ENCODE measurements at places on chromosomes 6 and 20.

DNA sequence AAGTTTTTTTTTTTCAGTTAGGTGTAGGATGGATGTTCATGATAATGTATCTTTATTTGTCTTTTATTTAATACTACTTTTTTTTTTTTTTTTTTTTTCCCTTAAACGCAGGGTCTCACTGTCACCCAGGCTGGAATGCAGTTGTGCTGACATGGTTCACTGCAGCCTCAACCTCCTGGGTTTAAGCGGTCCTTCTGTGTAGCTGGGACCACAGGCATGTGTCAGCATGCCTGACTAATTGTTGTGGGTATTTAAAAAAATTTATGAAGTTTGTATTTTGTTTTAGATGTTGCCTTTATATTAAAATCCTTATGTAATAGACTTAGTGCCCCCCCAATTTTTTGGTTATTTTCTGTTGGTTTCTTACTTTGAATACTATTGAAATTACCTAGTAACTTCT, 42.6 kb downstream of the NCOA3 start:
- DNase-seq: no peak

GRCh38 chr6:89992818-89993217, 98.5 kb downstream of the GJA10 start:
- DNase-seq: no peak

DNA sequence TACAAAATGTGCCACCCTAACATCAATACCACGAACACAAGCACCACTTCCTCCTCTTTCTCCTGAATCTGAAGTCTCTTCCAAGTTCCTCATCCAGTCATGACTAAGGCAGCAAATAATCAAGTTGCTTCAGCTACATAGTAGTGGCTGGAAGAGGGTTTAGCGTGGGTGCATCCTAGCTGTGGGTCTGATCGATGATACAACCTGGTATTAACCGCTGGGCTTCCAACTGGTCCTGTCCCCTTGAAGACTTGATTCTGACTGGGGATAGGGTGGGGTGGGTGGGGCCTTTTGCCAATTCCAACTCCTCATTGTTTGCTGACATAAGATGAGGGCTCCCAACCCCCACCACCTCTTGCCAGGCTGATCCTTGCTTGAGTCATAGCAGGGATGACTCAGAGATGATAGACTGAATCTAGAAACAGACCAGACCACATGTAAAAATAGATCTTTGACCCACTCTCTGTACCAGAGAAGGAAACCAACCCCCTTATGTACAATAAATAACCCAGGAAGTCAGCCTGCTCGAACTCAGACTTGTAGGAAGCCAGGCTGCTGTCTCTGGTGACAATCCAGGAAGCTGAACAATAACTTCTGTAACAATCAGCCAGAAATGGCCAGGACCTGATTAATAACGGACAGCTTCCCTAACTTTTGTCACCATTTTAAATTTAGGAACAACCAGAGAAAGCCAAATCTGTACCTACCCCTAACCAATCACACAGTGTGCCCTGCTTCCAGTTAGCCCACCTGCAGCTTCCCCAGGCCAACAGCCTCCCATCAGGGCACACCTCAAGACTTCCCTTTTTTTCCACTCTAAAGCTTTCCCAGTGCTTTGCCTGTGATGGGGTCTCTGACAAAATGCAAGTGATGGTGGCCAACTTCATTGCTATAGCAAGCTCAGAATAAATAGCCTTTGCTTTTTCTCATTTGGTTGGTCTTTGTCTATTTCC, 68.9 kb upstream of the FAM184A start:
- peak; percentile 97 for DNase-seq

GRCh38 chr6:4543596-4543995, 232.6 kb upstream of the CDYL start:
- DNase-seq: no peak

DNA sequence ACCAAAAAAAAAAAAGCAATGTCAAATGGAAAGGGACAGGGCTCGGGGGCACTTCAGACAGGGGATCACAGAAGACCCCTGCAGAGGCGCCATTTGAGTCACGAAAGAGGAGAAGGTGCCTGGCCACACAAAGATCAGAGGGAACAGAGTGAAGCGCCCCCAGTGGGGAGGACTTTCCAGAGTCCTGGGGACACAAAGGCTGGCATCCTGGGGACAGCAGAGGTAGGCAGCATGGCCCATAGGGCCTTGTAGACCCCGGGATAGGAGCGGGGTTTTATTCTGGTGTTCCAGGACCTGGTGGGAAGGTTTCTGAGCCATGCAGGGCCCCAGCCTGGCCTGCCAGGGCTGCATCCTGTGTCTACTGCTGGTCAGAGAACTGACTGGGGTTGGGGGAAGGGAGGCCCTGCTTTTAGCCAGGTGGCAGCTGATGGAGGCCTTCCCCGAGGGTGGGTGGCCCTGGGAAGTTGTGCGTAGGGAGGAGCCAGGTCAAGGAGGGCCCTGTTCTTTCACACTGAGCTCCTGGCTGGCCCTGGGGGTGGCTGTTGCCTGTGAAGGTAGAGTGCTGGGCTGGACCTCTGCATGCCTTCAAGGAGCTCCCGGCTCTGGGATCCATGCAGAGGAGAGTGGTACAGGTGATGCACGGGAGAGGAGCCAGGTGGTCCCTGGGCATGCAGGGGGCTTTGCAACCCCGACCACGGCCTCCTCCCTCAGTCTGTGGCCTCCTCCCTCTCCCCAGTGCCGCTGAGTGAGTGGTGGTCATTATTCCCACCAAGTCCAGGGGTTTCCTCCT, 117.9 kb downstream of the CDH4 start:
- DNase-seq: no peak

GRCh38 chr6:63305277-63305676, 14.5 kb downstream of the LGSN start:
- DNase-seq: no peak

- DNase-seq: no peak
Measured at GRCh38 chr6:5373430-5373829, 112.1 kb downstream of the FARS2 start.

DNA sequence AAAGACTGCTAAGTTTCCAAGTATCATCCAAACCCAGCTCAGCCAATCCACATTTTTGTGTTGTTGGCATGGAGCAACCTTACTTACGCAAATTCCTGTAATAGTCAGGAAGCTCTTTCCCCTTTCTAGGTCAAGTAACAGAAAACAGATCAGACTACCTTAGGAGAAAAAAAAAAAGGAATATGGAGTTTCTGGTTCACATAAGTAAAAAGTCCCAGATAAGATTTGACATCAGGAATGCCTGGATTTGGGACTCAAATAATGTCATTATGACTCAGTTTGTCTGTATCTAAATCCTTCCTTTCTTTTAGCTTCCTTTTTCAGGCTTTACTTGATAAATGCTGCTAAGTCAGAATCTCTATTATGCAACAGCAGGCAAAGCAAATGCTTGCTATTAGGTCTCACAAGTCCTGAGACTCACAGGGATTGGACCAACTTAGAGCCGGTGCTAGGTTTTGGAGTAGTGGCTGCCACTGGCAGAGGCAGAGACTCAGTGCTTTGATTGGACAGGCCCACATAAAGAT, 44.5 kb downstream of the NCOA7 start:
- DNase-seq: peak; percentile 34

- no peak for DNase-seq
Measured at GRCh38 chr6:46549155-46549554, 57.9 kb upstream of the RCAN2 start.

DNA sequence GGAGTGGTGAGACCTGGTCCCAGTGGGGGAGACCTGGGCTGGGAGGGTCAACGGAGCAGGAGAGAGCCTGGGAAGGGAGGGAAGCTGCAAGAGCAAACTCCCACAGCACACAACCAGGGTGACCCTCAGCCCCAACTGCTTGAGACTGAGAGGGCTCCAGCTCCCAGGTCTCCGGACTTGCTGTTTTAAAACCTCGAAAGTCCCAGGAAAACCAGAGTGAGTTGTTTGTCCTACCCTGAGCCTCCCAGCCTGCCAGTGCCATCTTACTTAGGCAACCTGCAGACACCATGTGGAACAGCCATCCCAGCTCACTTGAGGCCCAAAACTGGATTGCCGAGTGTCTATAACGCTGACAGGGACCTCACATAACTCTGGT, 4.8 kb upstream of the NTSR1 start:
- DNase-seq: no peak

DNA sequence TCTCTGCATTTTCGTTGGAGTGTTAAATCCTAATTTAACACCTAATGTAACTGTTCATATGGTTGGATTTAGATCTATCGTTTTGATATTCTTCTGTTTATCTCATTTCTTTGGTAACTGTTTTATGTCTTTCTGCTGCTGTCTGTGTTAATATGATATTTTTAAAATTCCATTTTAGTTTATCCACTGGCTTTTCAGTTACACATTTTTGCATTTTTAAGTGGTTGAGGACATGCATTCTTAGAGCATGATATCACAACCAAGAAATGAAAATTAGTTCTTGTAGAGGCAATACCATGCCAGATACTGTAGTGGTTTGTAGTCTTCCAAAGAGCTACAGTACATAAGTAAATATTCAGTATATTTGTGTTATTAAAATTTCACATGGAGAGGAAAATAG, 58.6 kb downstream of the LIN28B start:
- DNase-seq: no peak

- no peak for DNase-seq
Measured at GRCh38 chr6:6402006-6402405, 81.5 kb upstream of the F13A1 start.

DNA sequence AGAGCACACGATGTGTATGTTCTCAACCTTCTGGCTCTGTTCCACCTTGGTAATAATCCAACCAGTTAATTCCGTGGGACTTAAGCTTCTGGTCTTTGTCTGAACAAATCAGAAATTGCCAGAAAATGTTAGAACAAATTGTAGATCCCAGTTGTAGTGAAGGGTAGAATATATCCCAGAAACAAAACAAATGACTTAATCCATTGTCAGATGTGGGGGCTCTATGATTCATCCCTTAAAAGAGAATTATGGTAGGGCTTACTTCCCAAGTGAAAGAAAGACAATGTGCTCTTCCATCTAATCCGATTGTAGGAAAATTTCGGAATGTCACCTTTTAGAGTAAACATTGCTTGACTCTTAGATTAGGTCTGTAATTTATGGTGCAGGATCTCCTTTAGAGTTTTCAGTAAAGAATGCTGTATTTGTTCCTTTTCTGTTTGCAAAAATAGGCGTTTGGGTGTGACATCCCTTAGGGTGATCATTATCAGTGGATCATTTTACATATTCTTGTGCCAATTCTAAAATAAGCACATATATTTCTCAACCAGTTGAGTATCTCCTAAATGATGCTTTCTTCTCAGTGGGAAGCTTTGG, 234.5 kb upstream of the ZNF217 start:
- DNase-seq: peak; percentile 99

DNA sequence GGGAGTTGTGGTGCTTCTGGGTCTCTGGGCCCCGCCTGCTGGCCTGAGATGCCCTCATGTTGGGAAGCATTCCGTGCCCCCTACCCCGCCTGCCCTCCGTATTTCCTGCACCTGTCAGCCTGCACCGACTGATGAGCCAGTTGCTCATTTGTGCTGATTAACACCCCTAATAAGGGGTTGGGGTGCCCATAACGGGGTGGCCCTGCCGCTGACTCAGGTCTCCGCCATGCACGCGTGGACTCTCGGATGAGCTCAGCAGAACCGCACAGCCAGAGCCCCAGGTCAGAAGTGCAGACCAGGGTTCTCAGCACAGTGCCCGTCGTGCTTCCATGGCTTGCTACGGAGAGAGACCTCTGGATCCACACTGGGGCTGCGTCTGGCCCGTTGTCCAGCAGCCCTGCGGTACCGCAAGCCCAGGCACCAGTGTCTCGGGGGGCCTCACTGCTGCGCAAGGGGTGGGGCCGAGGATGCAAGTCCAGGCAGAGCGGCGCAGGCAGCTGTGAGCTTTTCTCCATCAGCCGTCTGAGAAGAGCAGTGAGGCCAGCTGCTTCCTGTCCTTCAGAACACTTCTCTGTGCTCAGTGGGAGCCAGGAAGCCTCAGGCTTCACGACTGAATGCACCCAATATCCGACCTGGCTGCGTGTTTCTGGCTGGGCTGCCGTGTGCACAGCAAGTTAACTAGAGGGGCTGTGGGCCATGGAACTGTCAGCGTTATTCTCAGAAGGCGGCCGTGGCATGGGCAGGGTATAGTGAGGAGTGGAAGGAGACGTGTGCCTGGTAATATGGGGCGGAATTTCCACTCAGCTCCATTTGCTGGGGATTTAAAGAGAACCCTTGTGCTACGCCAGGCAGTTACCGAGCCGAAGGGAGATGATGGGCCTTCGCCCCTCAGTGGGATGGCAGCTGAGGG, 18.6 kb downstream of the MTG2 start:
- no peak for DNase-seq

DNA sequence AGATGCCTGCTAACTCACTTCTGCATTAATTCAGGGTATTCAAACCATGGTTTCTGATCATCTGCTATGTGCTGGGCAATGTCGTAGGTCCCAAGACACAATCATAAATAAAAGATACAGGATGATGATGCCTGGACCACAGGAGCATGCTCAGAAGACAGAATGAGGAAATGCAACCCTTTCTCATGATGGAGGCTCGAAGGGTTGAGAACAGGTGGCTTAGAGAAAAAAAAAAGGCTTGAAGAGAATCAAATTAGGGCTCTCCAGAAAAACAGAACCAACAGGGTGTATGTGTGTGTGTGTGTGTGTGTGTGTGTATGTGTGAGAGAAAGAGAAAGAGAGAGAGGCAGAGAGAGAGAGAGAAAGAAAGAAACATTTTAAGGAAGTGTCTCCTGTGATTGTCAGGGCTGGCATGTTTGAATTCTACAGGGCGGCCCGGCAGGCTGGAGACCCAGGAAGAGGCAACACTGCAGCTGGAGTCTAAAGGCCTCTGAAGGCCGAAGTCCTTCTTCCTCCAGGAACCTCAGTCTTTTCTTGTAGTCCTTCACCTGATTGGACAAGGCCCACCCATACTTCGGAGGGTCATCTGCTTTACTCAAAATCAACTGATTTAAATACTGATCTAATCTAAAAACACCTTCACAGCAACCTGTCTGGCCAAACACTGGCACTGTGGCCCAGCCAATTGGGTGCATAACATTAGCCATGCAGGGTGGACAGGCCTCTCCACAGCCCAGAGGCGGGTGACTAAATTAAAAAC, 143.8 kb downstream of the ERMARD start:
- DNase-seq: no peak

- no peak for DNase-seq
Measured at GRCh38 chr6:88089708-88090107, 42.1 kb downstream of the SPACA1 start.

DNA sequence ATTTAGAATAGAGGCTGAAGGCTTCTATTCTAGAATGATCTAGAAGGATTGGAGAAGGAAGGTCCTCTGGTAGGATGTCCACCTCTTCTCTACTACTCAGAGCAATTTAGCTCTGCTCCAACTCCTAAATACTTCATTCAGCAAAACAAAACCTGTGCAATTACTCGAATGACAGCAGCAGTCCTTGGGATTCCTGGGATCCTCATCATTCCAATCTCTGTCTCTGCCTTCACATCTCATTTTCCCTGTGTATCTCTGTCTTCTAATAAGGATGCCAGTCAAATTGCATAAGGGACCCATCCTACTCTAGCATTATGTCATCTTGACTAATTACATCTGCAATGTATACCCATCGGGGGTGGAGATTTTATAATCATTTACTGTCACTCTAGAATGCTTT, 5.5 kb upstream of the AIG1 start:
- no peak for DNase-seq

DNA sequence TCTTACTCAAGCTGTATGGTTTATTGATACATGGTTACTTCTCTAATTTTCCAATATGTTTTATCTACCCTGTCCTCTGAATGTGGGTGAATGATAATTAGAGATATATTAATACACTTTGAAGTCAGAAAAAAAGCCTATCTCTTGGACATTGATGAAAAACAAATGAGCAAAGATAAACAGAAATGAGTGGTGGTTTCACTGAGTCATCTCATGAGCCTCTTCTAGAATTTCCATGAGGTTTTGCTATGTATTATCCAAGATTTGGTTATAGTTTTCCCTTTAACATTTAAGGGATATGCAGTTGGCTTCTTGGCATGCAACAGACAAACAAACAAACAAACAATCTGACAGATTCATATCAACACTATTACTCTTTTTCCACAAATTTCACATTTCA, 586.8 kb downstream of the RFPL4B start:
- DNase-seq: no peak
